Midbrain (tissue), 1 donor: ENCODE measurements at places on chromosomes 1 and 21.

DNA sequence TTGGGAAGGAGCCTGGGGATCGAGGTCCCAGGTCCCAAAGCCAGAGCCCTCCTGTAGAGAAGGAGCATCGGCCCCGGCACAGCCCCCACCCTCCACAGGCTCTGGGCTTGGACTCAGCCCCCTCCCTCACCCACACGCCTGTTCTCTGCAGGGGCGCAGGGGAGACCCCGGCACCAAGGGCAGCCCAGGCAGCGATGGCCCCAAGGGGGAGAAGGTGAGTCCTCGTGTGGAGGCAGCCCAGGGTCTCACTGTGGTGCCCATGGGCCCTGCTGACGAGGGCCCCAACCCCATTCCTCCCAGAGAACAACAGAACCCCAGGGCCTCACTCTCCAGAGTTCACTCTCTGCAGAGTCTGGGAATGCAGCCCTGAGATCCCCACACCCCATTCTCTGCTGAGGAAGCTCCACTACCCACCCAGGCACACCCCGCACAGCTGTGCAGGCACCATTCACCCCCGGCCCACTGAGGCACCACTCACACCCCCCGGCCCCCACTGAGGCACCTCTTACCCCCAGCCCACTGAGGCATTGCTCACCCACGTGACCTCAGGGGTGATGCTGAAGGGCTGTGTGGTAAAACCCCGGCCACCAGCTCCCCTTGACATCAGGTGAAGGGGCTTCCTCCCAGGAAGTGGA lies 21.8 kb downstream of the COL6A2 start:
- no peak for DNase-seq

DNA sequence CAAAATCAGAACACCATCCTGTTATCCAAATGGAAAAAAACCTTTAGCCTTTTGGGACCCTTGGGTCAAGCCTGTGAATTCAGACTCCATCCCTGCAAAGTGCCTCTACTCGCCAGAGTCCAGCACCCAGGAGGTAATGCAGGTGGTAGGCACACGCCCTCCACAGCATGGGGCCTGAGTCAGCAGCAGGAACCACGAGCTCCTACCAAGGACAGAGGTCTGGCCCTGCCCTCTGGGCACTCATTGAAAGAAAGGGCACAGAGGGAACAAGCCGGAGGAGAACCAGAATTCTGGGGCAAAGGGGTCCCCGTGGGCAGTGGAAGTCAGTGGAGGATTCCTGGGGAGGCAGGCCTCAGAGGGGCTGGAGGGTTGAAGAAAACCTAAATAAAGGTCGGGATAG lies 438.1 kb downstream of the NPHP4 start:
- no peak for DNase-seq

DNA sequence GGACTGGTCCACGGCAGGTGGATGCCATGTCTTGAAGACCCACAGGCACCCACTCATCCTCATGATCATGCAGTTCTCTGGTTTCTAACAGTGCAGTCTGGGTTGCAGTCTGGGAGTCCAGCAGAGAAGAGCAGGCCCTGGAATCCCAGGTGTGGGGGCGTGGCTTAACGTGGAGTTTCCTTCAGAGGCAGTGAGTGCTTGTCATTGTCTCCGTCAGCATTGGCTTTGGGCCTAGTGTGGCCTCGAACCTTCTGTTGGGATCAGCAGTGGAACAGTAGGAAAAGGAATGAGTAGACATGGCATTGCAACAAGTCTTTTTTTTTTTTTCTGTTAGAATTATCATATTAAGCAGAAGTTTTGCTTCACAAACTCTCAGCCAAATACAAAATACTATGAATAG lies 12.8 kb downstream of the LGALS8 start:
- DNase-seq = no peak

- DNase-seq = no peak
Measured at GRCh38 chr1:27157194-27157593, 2.3 kb upstream of the SLC9A1 start.

DNA sequence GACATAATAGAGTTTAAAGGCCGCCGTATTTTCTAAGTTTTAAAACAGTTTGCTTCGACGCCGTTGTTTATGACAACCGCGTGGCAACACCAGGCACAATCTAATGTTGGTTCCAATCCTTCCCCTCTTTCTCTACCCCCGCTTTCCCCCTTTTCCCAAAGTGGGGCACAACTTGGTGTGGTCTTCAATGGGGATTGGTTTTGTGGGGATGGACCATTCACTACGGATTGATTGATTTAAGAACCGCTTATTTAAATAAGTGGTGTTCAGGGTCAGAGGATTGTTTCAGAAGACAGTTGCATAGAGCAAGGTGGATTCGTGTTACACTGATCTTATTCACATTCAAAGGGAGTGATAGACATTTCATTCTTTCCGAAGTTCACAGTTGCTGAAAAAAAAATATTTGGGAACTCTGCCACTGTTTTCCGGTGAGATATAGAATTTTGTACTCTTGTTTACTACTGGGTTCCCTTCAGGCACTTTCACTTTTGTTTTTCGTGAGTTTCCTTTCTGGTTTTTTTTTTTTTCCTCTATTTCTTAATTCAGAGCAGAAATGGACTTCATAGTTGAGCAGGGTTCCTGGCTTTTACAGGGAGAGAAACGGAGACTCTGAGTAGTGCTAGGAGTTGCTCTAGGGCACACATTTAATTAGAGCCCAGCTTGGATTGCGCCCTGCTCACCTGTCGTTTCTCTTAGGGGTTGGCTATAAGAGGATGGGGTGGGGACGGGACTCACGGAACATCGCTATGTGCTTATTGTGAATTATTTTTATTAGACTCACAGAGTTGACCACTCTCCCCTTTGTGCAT lies 79.6 kb upstream of the AK4 start:
- DNase-seq = peak; percentile 63

- no peak for DNase-seq
Measured at GRCh38 chr1:201537891-201538611, 876 bp upstream of the NAV1 start.

- DNase-seq = no peak
Measured at GRCh38 chr1:28783363-28783762, 28.6 kb upstream of the OPRD1 start.

- no peak for DNase-seq
Measured at GRCh38 chr1:61332196-61332753, 249.9 kb downstream of the NFIA start.

DNA sequence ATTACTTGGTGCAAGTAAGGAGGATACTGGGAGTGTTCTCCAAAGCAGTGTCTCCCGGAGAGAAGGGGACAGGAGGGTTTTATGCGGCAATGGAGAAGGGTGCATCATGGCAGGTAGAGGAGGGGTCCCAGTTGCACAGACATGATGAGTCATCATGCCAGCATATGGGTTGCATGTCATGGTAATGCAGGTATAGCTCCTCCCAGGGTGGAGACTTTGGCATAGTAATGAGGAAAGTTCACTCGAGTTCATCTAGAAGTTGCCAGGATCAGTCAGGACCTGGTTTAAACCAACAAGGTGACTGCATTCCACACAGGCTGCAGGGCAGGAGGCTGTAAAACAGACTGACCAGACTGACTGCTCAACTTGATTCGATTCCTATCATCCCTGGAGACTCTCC lies 355.7 kb upstream of the DUSP10 start:
- no peak for DNase-seq

GRCh38 chr1:39609618-39610331 lies 29.7 kb downstream of the HEYL start:
- no peak for DNase-seq
